ENCODE measurements at places on chromosomes 5 and 9.

- no peak for DNase-seq
These were observed 173.6 kb downstream of the MUSK start for GRCh38 chr9:110842169-110842568.

DNA sequence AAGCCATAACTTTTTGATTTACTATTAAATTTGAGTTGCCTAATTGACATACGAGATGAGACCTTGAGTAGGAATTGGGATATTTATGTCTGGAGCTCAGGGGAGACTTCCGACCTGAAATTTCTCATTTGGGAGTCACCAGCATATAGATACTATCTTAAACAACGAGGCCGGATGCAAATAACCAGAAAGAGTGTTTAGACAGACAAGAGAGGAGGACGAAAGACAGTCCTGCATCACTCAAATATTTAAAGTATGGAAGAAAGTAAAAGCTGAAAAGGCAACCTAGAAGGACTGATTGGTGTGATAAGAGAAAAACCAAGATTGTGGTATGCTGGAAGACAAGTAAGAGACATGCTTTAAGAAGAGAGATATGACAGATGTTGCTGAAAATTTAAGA is 675.0 kb upstream of the NUDT12 start:
- DNase-seq: no peak

- no peak for DNase-seq
These were observed 21.5 kb downstream of the GFPT2 start for GRCh38 chr5:180331647-180331950.

DNA sequence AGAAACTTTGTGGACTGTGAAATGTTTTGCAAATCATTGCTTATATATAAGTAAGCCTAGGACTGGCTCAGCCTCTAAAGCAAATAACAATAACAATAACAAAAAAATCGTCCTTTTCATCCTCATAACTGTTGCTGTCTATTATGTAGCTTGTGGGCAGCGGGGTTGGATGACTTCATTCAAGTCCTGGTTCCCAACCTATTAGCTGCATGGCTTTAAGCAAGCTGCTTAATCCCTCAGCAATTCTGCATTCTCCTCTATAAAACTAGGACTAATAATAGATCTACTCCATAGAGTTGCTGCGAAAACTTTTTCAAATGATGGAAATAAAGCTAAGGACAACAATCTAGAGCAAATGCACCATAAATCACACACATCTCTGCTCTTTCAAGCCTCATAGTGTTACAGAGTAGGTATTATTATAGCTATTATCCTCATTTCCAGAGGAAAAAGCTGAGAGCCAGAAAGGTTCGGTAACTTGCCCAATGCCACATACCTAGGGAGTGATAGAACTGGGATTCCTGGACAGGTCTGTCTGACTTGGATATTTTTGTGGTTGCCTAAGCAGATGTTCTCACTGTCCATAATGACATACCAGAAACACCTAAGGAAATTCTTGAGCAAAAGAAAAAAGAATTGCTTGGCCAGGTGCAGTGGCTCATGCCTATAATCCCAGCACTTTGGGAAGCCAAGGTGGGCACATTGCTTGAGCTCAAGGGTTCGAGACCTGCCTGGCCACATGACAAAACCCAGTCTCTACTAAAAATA is 98.8 kb upstream of the ADRA1B start:
- no peak for DNase-seq

GRCh38 chr9:93413530-93413929 is 38.0 kb upstream of the FAM120A start:
- no peak for DNase-seq

DNA sequence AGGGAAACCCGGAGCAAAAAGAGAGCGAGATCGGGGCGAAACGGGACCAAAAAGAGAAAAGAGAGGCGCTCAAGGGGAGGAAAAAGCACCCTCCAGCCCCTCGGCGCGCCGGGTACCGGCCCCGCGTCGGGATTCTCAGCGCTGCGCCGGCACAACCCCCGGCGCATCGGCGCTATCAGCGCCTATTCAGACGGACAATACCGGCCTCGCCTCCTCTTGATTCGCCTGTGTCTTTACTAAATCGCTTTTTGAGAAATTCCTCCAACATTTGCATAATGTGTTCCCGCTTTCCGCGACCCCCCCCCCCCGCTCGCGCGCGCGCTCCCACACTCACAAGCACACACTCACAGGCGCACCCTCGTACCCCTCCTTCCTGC is 578 bp downstream of the LHX6 start:
- no peak for DNase-seq

DNA sequence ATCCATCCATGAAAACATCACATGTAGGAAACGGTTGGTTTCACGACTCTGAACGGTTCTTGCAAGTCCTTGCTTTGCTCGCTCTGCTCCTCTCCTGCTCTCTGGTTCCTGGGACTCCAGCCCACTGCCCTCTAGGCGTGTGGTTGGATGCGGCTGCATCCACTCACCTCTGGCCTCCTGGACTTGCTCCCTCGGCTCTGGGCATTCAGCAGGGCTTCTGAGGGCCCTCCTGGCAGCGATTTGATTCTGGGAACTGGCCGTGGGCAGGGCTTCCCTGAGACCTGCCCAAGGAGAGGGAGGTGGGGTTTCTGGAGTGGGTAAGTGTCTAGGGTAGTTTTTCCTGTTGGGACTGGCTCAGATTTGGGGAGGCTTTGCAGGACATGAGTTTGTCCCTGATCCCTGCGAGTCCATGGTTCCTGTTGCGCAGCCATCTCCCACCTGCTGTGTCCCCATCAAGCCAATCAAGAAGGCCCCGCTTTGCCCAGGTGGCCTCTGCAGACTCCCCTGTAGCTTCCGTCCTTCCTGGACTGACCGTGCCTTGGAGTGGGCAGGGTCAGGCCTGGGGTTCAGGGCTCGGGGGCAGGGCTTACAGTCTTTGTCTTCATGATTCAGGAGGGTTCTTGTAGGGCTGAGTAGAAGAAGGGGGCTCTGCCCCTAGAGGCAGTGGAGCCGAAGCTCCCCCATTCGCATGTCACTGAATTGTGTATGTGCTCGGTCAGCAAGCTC is 192.3 kb downstream of the CACNA1B start:
- DNase-seq: no peak

GRCh38 chr9:131692612-131693562 is 47.0 kb downstream of the RAPGEF1 start:
- DNase-seq: no peak

- no peak for DNase-seq
These were observed 63.3 kb upstream of the ZFR start for GRCh38 chr5:32507738-32508434.

DNA sequence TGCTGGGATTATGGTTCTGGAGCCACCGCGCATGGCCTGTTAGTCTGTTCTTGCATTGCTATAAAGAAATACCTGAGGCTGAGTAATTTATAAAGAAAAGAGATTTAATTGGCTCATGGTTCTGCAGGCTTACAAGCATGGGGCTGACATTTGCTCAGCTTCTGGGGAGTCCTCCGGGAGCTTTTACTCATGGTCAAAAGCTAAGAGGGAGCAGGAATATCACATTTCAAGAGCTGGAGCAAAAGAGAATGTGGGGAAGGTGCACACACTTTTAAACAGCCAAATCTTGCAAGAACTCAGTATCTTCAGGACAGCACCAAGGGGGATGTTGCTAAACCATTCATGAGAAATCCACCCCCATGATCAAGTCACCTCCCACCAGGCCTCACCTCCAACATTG is 12.1 kb downstream of the JAK2 start:
- DNase-seq: no peak

DNA sequence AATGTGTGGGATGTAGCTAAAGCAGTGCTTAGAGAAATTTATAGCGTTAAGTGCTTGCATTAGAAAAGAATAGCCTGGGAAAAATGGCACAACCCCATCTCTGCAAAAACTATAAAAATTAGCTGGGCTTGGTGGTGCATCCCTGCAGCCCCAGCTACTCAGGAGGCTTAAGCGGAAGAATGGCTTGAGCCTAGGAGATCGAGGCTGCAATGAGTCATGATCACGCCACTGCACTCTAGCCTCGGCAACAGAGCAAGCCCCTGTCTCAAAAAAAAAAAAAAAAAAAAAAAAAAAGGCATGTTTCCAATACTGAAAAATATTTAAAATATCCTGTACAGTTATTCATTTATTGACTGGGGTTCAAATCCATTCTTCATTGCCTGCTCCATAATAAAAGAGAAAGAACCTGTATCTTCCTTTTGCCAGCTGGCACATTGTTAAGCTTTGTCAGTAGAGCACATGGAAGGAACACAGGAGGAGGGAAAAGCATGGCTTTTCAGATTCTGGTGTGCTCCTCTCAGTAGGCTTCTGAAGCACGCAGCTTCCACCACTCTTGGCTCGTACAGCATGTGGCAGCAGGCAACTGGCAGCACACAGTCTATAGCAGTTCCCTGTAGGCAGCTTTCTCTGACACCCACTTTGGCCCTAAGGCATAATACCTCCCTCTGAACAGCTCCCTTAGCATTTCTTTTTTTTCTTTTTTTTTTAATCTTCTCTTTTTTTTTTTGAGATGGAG is 73.5 kb downstream of the TRIM36 start:
- DNase-seq: no peak

GRCh38 chr5:142078221-142078620 is 30.4 kb upstream of the NDFIP1 start:
- DNase-seq: no peak

DNA sequence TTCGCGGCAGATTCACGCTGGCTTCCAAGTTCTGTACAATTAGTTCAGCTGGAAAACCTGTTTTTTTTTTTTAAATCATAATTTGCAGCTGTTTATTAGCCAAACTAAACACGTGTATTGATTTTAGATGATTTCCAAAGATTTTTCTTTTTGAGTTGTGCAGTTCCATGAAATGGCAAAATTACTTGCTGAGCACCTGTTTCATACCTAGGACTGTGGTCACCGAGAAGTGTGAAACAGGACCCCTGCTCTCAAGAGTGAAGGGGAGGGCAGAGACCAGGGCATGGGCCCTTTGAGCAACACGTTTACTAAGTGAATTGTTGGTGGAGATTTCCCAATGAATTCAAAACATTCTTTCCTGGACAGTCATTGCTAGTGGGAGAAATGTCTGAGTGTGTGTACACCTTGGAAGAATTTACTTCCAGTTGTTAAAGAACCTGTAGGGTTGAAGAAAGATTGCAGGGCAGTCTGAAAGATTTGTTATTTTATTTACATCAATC is 688 bp downstream of the SNX24 start:
- DNase-seq: no peak

- no peak for DNase-seq
These were observed 37.9 kb downstream of the PCDH1 start for GRCh38 chr5:141840280-141840812.

- no peak for DNase-seq
These were observed 198.6 kb upstream of the HMHB1 start for GRCh38 chr5:143613329-143613728.

- no peak for DNase-seq
These were observed 198.9 kb downstream of the NXNL2 start for GRCh38 chr9:88733651-88734421.

- DNase-seq: no peak
These were observed 706.6 kb upstream of the ZNF608 start for GRCh38 chr5:125452991-125453390.

- DNase-seq: no peak
These were observed 70.5 kb downstream of the PIK3R1 start for GRCh38 chr5:68285851-68286611.

- DNase-seq: no peak
These were observed 39.5 kb upstream of the SLC12A7 start for GRCh38 chr5:1151316-1151715.

GRCh38 chr9:121336665-121337064 is 33.4 kb downstream of the STOM start:
- no peak for DNase-seq

GRCh38 chr5:59133764-59134261 is 550.9 kb downstream of the RAB3C start:
- no peak for DNase-seq

- no peak for DNase-seq
These were observed 7.4 kb downstream of the OTULINL start for GRCh38 chr5:14588758-14589543.

DNA sequence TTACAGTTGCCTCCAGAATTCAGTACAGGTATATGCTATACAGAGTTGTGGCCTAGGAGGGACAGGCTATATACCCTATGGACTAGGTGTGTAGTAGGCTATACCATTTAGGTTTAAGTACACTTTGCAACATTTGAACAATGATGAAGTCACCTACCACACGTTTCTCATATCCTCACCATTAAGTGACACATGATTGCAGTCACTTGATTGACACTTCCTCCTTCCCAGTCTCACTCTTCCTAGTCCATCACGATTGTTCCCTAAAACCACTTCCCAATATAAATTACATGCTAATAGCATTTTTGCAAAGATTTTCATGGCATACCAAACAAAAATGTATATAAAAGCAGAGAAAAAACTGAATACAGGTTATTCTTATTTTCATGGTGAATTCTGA is 312.2 kb downstream of the EPB41L4A start:
- no peak for DNase-seq

DNA sequence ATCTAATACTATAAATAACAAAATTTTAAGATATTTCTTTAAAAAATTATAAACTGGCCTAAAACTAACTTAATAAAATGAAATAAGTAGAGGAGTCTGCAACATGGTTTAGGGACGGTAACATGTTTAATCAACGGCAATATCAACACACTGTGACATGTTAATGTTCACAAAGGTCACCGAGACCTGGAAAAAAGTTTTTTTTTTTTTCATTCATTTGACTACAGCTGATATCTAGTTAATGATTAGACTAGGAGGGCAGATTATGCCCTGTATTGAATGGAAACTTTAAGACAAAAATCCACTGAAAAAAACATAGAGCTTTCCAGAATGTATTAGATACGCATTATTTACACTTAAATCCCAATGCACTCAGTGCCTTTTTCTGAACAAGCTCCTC is 67.0 kb upstream of the CDK5RAP2 start:
- DNase-seq: no peak

DNA sequence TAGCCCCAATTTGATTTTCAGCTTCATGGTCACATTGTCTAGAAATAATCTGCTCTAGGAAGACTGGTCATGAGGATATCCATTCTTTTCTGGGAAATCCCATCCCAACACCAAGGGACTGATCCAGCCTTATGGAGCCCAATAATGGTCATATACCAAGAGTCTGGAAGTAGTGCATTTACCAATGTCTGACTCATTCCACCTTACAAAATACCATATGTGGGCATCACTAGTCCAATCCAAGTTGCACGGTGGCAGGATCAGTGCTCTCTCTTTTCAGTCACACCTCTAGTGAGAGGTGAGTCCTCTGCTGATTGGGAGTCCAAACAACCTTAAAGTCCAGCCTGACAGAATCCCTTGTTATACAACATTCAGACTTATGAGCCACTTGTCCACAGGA is 73.7 kb downstream of the FEM1C start:
- no peak for DNase-seq

- no peak for DNase-seq
These were observed 3.1 kb downstream of the SMARCA2 start for GRCh38 chr9:2018162-2018643.

DNA sequence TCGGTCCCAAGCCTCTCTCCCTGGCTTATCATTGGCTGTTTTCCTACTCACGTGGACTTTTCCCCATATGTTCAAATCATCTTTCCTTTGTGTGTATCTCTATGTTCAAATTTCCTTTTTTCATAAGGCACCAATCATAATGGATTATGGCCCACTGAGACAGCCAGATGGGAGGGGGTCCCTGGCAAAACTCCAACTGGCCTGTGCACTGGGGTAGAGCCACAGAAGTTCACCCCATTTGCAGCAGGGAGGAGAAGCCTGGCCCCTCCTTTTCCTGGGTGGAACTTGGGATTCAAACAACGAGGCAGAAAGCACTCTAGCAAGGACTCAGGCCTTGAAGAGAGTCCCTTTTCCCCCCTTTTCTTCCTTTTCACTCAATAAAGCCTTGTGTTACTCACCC is 362.4 kb downstream of the CDH18 start:
- no peak for DNase-seq
